ENCODE measurements at places on chromosomes 4 and X.

DNA sequence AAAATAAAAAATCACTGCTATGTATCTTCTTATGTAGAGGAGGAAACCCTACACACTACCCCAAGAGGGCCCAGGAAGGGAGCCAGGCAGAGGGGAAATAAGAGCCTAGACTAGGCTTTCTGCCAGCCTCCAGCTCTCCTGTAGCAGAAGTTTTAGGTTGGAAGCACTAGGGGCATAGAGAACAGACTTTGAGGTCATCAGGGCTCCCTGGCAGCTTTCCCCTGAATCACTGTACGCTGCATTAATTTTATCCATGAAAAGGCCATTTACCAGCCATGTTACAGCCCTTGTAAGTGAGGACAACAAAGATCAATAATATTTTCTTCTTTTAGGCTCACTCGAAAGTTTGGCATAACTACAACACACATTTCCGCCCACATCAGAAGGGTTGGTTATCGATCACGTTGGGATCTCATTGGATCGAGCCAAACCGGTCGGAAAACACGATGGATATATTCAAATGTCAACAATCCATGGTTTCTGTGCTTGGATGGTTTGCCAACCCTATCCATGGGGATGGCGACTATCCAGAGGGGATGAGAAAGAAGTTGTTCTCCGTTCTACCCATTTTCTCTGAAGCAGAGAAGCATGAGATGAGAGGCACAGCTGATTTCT, 24.7 kb downstream of the RPL9 start:
- no peak for DNase-seq

DNA sequence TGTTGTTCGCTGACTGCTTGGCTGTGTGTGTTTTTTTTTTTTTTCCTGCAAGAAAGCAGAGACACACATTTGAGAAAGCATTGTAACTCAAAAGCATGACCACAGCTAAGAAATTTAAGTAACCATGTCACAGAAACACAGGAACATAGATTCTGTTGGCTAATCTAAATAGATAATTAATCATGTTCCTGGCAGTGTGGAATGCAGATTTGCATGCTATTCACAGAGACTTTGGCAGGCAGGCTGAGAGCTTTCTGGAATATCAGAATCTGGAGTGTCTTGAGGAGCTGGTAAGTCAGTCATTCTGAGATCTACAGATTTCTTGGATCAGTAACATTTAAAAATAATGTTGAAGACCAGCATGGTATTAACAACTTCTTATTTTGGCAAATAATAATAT, 33.2 kb upstream of the SMS start:
- DNase-seq = no peak

GRCh38 chrX:9147726-9148125, 113.8 kb upstream of the FAM9B start:
- DNase-seq = no peak

DNA sequence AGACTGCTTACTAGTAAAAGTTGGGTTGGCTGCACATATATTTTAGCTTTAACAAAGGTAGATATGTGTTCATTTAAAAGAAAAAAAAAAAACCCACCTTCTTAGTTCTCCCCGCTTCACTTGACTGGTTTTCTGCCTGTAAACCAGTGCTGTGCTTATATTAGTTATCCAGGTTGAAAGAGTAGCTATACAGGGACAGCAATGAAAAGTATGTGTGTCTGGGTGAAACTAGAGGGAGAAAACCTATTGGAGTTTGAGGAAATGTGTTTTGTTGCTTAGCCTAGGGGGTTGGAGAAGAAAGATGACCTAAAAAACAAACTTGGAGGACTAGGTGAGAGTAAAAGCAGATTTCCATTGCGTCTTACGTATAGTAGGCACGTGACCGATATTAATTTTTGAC, 4.5 kb downstream of the JADE1 start:
- DNase-seq = no peak

DNA sequence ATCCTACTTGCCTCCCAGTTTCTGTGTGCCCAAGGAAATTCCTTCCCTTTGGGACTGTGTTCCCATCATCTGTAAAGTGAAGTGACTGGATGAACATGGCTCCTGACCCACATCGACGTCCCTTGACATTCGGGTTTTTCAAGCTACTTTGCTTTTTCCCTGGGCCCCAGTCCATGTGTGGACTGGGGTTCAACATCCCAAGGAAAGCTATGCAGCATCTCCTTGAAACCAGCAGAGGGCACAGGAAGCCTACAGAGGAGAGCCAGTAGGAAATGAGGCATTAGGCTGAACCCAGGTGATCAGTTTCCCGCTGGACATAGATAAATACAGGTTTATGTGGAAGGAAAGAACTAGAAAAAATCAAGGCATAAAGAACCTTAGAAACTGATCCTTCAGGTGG, 145.1 kb upstream of the ARHGEF9 start:
- no peak for DNase-seq

DNA sequence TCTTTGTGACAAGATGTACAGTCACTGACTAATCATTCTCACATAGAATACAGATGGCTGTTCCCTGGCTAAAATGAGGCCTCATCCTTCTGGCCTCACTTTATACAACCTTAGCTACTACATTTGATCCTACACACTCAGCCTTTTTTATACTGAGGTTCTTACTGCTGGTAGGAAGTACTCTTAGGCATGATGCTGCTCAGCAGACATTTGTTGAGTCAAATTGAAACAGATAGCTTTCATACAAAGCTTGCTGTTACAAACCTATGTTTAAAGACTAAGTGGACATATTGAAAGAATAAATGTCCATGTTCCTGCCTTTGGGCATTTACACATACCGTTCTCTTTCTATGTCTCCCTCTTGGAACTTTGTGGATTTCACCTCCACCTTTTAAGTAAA, 154.9 kb downstream of the NPFFR2 start:
- DNase-seq = no peak

- DNase-seq = no peak
These were observed 14.5 kb upstream of the SLC7A11 start for GRCh38 chr4:138256608-138257007.

DNA sequence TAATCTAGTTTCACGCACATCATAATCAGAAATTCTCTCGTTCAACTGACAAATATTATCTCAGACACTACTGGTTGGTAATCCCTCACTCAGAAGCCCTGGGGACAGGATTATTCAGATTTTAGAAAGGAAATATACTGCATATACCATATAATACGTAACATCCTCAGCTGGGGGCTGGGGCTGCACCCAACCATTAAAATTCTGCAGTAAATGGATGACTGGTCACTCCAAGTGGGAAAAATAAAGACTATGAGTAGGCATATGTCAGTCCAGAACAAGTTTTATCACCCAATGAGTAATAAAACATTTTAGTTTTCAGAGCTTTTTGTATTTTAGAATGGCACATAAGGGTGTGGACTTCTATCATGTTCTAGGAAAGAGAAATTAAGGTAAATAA, 121.7 kb upstream of the MAP3K15 start:
- DNase-seq = no peak

DNA sequence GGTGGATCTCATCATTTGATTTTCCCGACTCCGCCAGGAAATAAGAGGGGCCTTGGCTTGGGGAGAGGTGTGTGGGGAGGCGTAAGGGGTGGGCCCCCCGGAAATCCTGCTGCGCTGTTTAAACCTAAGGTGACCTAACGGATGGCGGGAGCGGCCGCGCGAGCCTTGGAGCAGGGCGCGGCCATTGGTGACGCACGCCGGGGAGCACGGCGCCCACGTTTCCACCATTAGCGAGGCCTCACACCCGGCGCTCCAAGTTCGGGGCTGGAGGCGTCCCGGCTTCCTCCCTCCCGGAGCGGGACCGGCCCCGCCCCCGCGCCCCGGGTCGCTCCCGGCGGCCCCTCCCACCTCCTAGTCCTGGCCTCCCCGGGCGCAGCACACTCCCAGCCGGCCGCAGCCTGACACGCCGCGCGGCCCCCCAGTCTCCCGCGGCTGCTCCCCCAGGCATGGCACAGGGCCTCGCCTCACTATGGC, at the start of gene SMS:
Gene SMS (plus strand): TSS at position 354 of the 474 bp plus-strand sequence. CDS start 116 bp downstream, at position 470.
- DNase-seq = peak; percentile 82

DNA sequence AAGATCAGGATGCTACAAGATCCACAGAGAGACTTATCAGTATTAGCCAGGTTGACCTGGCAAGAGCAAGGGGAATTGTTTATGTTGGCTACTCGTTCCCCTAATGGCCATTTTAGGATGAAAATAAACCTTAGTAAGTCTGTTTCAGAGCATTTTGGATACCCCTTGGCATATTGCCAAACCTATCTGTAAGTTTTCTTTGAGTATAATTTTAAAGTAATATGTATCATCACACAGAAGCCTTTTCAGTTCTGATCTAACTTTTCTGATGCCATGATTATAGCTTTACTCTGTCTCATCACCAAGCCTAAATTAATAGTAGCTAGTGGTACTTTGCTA, 99.7 kb downstream of the TSPAN7 start:
- DNase-seq = no peak

DNA sequence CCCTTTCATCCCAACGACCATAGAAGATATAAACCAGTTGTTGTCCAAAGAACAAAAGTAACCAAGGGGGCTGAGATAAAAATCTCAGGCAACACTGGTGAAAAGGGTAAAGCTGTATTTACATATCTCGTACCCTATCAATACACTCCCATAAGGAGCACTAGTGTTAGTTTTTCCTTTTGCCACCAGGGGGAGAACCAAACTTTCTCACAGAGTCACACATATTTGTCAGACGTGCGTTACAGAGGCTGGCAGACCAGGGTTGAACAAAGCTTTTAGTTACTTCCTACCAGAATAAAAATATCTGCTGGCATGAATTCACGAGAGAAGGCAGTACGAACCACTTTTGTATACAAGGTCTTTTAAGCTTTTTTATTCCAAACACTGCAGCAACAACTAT, 88.3 kb downstream of the AMELX start:
- DNase-seq = peak; percentile 68

DNA sequence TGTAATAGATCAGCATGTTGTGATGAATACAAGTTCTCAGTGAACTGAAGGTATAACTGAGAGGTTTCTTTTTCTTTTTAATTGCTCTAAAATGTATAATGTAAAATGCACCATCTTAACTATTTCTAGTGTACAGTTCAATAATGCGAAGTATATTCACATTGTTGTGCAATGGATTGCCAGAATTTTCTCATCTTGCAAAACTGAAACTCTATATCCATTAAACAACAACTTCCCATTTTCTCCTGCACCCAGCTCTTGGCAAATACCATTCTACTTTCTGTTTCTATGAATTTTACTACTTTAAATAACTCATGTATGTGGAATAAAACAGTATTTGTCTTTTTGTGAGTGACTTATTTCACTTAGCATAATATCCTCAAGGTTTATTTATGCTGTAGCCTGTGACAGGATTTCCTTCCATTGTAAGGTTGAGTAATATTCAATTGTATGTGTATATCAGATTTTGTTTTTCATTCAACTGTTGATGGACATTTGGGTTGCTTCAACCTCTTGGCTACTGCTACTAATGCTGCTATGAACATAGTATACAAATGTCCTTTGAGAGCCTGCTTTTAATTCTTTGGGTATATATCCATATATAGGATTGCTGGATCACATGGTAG, 53.5 kb upstream of the NPFFR2 start:
- peak; percentile 78 for DNase-seq

GRCh38 chrX:130155564-130155963, 10.1 kb downstream of the AIFM1 start:
- DNase-seq = no peak

- no peak for DNase-seq
These were observed 34.2 kb downstream of the TBC1D14 start for GRCh38 chr4:6943885-6944225.
